ENCODE measurements at places on chromosomes 3 and 15.

- DNase-seq, result no peak
Observed at GRCh38 chr3:135383301-135383700, 582.2 kb upstream of the PPP2R3A start.

DNA sequence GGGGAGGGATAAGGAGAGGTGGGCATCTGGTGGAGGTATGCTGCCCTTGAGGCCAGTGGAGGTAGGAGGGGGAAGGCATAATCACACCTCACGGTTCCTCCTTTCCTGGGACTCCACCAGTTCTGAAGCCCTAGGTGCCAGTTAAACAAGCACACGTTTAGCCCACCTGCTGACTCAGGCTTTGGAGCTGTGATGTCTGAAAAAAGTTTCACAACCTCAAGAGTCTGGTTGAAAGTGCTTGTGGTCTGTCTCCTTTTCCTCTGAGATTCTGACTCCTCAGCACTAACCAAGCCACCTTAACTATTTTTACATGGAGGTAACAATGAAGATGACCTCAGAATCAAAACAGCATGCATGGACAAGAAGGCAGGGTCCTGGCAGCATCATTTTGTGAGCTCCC, 23.0 kb downstream of the HPS3 start:
- DNase-seq, result peak; percentile 36

GRCh38 chr15:72492733-72493132, 18.6 kb downstream of the ARIH1 start:
- no peak for DNase-seq

DNA sequence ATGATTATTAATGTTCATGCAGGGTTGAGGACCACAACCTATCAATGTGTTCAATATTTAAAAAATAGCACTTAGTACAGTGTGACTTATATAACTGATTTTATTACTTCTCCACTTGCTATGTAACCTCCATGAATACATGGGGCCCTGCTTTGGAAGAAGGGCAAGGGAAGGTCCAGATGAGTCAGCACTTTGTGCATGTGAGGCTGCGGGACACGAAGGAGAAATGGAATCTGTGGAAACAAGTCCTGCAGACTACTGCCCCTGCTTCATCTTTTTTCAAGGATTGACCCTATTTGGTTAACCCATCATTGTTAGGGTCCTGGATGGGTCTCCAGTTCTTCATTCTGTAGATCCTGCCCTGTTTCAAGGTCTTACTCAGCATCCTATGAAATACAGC, 1.6 kb downstream of the NXPE3 start:
- DNase-seq, result no peak

DNA sequence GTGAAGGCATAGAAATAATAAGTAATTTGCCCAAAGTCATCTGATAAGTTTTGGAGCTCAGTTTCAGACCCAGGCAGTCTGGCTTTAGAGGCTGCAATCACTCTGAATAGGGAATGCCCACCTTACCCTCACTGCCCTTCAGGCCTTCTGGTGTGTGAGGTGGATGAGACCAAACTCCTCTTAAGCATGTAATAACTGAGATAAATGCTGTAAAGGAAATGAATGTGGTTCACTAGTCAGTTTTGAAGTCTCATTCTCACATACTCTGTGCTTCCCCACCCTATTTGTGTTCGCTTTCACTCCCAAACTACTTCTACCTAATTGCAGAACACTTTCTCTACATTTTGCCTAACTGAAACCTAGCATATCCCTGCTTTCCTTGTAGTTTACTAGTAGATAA, 144.1 kb downstream of the FILIP1L start:
- no peak for DNase-seq

DNA sequence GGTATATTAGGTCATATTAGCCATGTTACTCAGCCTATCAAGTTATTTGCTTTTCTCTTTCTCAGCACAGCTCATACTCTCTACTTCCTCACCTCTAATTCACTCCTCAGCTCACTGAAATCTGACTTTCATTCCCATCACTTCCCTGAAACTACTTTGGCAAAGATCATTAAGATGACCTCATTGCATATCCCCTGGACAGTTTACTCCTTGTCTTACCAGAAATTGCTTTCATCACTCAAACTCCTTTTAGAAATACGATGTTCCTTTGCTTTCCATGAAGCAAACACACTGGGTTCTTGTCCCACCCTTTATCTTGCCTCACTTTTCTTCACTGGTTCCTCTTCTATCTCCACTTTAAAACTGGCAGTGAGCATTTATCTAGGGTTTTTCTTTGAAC, 354.4 kb downstream of the TUSC7 start:
- DNase-seq, result no peak

DNA sequence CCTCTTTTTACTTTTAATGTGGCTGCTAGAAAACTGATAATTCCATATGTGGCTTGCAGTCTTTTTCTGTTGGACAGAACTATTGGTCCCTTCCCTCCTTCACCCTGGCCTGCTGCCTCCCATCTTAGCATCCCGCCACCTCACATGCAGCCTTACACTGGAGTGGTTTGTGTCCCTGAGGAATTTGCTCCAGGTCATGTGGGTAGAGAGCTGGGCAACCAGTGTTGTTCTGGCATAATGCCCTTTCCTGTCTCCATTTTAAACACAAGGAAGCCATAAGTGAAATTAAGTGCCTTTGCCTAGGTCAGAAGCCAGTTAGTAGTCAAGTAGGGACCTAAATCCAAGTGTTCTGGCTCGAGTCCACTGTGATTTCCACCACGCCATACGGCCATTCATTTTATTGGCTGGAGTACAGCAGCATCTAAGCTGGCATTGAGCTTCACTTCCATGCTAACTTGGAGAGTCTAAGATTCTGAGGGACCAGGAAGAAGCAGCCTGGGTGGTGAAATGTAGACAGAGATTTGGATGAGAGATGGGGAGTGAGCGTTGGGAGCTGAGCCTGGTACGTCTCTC, 46.0 kb upstream of the PLXNA1 start:
- DNase-seq, result no peak
